Occipital lobe (tissue), 3 donors: ENCODE measurements at places on chromosomes 6 and 20.

DNA sequence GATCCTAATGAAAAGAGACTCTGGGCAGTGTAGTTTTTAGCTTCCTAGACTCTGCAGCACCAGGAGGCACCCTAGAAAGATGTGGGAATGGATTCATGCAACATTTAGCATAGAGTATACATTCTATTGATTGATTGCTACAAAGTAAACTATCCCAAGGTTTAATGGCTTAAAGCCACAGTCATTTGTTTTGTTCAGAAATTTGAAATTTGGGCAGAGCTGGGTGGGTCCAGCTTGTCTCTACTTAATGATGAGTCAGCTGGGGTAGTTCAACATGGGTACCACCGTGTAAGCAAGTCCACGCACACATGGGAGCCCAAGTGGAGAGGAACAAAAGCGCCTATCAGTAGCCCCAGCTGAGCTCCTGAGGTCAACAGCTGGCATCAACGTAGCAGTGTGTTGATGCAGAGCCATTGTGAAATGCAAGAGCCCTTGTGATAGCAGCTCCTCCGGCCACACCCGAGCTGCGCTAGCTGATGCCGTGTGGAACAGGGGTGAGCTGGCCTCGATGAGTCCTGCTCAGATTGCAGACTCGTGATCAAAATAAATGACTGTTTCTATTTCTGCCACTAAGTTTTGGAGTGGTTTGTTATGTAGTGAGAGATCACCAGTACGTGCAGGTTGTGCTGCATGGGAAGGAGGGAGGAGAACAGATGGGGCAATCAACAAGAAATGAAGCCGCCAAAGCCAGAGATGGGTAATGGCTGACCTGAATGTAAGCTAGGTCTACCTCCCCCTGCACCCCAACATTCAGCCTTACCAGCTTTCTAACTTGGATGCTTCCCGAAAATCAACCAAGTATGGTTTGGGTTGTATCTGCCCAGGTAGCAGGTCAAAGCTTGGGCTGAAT lies 45.7 kb upstream of the TRAF3IP2 start:
- DNase-seq: no peak

GRCh38 chr6:38586992-38587391 lies 52.7 kb downstream of the BTBD9 start:
- DNase-seq: no peak

GRCh38 chr6:33607126-33607783 lies 13.9 kb upstream of the ITPR3 start:
- no peak for DNase-seq

- DNase-seq: no peak
Measured at GRCh38 chr6:34418367-34418766, 7.5 kb downstream of the RPS10 start.

DNA sequence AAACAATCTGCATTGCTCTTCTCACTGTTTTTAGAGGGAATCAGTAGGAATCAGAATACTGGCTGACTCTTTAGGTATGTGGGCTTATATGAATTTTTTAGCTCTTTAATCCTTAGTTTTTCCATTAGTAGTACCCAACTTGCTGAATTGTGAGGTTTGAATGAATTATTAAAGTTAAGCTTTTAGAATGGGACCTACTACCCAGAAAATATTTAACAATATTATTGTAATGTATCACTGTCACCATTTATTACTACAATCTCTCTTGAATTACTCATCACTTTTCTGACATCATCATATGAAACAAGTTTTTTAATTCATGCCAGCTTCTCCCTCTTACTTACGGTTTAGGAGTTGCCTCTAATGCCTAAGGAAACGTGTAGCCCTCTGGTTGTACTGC lies 212.7 kb downstream of the BCKDHB start:
- DNase-seq: no peak

DNA sequence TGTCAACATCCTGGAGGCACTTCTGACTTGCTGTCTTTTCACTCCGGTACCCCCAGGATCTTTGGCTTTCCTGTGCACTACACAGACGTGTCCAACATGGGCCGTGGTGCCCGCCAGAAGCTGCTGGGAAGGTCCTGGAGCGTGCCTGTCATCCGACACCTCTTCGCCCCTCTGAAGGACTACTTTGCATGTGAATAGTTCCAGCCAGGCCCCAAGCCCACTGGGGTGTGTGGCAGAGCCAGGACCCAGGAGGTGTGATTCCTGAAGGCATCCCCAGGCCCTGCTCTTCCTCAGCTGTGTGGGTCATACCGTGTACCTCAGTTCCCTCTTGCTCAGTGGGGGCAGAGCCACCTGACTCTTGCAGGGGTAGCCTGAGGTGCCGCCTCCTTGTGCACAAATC lies 12.0 kb upstream of the MAPRE1 start:
- no peak for DNase-seq

DNA sequence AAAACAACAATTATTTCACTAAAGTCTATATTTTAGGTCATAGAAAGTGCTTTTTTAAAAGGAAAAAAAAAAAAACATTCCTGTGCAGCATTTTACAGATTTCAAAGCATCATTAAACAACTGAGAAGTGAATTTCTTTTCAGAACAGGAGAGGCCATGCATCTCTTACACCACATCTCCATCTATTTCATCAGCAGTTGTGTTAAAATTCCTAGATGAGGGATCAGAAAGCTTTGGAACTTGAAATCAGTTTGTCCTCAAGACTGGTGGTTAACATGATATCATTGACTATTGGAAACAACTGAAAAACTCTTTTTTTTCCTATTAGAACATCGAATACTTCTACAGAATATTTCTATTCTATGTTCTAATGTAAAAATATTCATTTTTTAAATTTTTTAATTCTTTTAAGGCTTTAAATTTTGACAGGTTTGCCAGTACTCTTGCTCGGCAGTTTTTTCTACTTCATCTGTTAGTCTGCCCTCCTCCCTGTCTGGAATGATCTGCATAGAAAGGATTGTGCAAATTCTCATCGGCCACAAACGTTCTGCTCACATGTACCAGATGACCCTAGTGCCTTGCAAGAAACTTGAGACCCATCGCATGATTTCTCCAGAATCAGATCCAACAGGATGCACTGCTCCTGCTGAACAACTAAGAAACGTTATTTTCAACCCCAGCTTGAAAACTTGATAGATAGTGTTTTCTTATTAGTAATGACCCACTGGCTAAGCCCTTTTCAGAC lies 411.0 kb upstream of the AGPAT4 start:
- no peak for DNase-seq

- DNase-seq: no peak
Measured at GRCh38 chr6:100719883-100720682, 161.0 kb downstream of the ASCC3 start.

GRCh38 chr6:88512951-88513350 lies 346.8 kb upstream of the CNR1 start:
- no peak for DNase-seq

DNA sequence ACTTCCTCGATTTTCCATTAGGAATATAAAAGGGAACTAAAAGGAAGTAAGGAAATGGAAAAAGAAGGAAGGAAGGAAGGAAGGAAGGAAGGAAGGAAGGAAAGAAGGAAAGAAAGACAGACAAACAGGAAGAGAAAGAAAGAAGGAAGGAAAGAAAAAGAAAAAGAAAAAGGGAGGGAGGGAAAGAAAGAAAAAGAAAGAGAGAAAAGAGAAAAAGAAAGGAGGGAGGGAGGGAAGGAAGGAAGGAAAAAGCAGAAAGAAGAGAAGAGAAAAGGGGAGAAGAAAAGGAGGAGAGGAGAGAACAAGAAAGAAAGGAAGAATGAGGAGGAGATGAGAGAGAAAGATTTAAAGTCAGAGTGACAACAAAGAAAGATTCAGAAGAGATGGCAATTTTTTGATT lies 724.5 kb downstream of the GRIK2 start:
- DNase-seq: no peak

- DNase-seq: no peak
Measured at GRCh38 chr20:60250251-60250650, 292.0 kb downstream of the CDH26 start.

- DNase-seq: no peak
Measured at GRCh38 chr6:141488488-141488887, 644.2 kb upstream of the GJE1 start.

DNA sequence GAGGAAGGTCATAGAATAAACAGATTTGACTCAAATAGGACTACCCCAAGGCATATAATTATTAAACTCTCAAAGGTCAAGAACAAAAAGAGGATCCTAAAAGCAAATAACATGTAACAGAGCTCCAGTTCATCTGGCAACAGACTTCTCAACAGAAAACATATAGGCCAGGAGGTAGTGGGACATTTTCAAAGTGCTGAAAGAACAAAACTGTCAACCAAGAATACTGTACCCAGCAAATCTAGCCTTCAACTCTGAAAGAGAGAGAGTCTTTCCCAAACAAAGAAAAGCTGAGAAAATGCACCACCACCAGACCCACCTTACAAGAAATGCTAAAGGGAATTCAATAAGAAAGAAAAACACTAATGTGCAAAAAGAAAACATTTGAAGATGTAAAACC lies 11.9 kb downstream of the NQO2 start:
- no peak for DNase-seq

GRCh38 chr6:33991610-33992009 lies 154.3 kb downstream of the GRM4 start:
- no peak for DNase-seq

DNA sequence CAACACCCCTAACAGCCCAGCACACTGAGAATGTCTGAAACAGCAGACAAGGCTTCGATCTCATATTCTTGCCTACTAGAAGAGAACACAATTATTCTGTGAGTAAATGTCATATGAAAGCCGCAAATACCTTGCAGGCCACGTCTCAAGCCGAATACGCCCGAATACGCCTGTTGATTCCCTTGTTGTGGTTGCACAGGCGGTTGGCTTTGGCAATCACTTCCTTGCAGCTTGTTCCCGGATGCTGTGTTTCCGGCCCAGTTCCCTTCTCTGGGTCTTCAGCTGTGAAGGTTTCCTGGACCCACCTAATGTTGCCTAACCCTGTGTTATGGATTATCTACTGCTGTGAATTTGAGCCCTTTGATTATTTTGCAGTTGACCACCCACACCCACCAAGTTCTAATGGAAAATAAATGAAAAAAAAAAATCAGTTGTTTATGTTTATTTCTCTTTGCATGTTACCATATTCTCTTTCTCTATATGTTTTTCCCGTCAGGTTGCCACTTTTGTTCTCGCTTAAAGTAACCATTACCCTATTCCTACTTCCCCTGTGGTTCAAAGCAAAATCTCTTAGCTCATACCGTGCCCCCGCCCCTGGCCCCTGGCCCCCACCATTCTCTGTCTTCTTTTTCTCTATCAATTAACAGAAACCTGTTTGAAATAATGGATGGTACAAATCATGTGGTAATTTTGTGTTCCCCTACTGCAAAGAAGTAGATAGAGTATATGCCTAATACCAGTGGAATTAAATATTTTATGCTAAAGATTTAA lies 172.4 kb downstream of the ADGB start:
- no peak for DNase-seq

DNA sequence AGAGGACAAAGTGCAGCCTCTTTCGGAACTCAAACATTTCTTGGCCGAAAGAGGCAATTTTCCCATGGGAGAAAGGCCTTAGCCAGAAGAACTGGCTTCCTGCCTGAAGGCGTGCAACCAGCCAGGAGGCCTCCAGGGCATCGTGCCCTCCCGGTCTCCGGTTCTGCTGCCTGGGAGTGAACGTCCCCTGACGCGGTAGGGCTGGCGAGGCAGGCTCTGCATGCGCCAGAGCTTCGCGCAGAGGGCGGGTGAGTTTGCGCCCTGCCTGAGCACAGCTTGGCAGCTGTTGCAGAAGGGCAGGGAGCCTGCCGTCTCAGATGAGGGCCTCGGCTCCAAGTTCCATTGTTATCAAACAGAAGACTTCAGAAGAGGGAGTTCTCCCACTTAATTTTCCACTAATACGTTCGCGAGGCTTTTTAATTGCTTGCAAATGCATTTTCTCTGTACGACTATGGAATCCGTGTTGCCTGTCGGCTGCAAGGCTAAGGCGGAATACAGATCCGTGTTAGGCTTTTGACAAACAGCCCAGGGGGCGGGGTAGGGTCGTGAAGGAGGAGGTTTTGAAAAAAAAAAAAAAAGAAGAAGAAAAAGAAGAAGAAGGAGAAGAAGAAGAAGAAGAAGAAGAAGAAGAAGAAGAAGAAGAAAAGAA lies 5.5 kb upstream of the TFAP2D start:
- DNase-seq: no peak

DNA sequence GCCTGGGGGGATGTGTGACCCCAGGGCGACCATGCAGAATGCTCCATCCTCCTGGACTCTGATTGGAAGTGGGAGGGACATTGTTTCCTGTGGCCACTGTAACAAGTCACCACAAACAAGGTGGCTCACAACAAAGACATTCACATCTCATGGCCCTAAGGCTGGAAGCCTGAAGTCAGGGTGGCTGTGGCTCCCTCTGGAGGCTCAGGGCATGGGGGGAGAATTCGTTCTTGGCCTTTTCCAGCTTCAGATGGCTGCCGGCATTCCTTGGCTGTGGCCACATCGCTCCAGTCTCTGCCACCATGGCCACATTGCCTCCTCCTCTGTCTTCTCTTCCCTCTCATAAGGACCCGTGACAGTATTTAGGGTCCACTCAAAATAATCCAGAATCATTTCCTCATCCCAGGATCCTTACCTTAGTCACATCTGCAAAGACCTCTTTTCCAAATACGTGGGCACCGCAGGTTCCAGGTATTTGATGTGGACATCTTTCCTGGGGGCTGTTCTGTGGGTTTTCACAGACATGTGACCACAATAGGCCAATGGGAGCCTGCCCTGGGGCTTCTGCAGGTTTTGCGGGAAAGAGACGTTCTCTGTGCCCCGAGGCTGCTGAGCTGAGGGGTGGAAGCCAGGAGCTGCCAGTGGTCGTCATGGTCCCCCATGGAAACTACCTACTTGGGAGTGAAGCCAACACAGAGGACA lies 249.3 kb downstream of the PREX1 start:
- no peak for DNase-seq

GRCh38 chr6:30329331-30329730 lies 2.6 kb downstream of the TRIM39 start:
- DNase-seq: no peak

DNA sequence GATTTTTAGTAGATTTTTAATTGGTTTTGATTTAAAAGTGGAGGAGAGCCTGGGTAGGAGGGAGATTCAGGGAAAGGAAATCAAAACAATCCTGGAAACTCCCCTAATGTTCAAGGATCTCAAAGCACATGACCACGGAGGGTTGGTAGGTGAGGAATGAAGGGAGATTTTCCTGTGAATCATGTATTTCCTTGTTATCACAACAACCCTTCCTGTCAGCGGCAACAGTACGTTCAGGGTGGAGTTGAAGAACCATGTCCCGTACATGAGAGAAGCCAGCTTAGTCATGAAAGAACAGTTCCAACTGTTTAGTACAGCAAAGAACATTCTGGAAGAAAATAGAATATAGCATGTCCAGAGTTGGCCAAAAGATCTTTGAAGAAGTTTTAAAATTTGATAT lies 79.4 kb upstream of the SCAF8 start:
- no peak for DNase-seq

GRCh38 chr20:18589941-18590674 lies 2.3 kb downstream of the DTD1 start:
- DNase-seq: no peak

DNA sequence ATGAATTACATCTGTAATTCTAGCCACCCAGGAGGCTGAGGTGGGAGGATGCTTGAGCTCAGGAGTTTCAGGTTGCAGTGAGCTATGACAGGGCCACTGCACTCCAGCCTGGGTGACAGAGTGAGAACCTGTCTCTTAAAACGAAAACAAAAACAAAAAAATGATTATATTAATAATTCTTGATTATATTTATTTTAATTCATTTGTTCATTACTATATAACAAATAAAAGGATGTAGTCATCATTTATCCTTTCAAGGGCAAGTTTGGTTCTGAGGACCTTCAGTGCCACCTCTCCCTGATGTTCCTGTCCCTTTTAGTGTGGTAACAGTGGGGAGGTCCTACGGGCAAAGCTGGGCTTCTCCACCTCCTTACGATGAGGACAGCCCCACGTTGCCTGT lies 167.1 kb upstream of the SCGN start:
- DNase-seq: no peak

GRCh38 chr20:22744341-22745193 lies 160.2 kb upstream of the FOXA2 start:
- DNase-seq: no peak
